Activated CD4-positive, alpha-beta T cell treated with anti-CD3 and anti-CD28 coated beads, Interleukin-2, amount 50 U/mL, for 4 hours (primary cell): ENCODE measurements at places on chromosomes 11 and 22.

- no peak for DNase-seq
These were observed 51.0 kb downstream of the UBASH3B start for GRCh38 chr11:122706291-122707088.

- DNase-seq = no peak
These were observed 35.4 kb upstream of the CCDC34 start for GRCh38 chr11:27398400-27398770.

- DNase-seq = no peak
These were observed 24.1 kb upstream of the LRRC55 start for GRCh38 chr11:57157624-57158023.

DNA sequence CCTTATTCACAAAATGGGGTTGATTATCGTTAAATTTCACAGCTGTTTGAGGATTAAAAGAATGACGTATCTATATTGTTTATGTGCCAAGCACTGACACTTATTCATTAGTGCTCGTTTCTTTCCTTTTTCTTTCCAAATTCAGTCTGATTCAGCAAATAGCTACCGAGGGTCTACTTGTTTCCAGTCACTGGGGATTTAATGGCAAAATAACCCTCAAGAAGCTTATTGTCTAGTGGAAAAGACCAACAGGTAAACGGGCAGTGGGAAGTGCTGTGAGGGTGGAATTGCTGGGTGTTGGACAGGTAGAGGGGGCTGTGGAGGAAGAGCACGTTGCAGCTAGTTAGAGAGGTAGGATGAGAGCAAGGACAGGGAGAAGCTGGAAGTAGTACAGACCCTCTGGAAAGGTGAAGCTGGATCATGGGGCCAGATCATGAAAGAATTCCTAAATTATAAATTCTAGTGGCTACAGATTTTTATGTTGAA lies 48.3 kb upstream of the BIRC3 start:
- no peak for DNase-seq

- DNase-seq = no peak
These were observed 7.5 kb downstream of the PRDM10 start for GRCh38 chr11:129995163-129995562.

DNA sequence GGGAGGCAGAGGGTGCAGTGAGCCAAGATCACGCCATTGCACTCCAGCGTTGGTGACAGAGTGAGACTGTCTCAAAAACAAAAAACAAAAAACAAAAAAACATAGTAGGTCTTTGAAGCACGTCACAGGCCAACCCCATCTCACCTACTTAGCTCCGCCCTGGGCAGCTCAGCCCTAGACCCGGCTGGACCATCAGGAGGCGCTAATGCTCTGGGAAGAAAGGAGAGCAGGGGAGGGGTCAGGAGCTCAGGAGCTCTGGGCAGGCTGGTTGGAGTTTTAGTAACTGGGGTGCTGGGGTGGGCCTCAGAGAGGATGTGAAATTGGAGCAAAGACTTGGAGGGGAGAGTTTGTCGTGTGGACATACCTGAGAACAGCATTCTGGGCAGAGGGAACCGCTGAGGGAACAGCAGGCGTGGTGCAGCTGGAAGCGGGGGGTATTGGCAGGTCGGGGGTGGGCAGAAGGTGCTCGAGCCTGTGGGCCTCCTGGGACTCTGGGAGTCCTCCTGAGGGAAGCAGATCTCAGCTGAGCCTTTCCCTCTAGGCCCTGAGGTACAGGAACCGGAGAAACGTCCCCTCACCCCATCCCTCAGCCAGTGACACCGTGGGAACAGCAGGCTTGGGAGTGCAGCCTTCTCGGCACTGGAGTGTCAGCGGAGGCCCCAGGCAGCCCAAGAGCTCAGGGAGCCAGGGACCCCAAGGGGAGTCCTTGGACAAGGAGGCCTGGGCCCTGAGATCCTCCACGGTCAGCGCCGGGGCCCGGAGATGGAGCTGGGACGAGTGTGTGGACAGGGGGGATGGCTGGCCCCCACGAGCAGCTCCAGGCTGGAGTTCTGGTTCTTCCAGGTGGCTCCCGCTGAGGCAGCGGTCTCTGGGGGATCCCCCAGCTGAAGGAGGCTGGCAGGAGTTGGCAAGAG lies 2.2 kb upstream of the RPS6KA4 start:
- no peak for DNase-seq

GRCh38 chr11:2527621-2528291 lies 82.9 kb downstream of the KCNQ1 start:
- no peak for DNase-seq

DNA sequence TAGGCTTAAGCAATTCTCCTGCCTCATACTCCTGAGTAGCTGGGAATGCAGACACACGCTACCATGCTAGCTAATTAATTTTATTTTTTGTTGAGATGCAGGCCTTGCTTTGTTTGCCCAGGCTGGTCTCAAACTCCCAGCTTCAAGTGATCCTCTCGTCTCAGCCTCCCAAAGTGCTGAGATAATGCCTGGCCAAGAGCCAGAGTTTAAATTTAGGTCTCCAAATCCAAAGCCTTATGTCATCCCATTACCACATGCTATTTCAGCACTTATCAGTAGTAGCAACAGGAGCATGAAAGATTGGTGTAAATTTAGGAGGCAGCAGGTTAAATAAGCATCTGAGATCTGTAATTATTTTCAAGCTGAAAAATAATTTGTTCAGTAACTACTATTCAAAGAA lies 326.1 kb upstream of the ANO5 start:
- DNase-seq = no peak

DNA sequence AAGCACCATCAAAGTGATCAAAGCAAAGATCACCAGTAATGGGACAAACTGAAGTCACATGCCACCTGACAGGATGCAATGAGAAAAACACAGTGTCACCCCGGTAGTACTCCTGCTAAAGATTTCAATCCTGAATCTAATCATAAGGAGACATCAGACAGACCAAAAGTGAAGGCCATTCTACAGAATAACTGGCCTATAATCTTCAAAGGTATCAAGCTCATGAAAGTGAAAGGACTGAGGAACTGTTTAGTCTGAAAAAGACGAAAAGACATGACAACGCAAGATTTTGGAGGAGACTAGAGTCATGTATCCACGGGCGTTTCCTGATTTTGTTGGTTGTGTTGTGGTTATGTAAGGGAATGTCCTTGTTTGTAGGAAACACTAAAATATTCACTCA lies 42.4 kb upstream of the TSKU start:
- no peak for DNase-seq

DNA sequence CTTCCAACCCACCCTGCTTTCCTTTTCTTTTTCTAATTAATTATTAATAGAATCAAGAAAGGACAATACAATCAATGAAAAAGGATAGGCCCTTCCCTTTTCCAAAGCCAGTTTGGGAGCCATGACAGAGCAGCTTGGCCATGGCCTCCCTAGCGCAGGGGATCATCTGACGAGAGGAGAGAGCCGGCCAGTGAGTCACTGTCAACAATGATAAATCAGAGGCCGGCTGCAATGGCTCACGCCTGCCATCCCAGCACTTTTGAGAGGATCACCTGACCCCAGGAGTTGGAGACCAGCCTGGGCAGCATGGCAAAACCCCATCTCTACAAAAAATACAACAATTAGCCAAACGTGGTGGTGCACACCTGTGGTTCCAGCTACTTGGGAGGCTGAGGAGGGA lies 27.5 kb upstream of the KRTAP5-7 start:
- no peak for DNase-seq

GRCh38 chr22:47193606-47194329 lies 431.3 kb downstream of the TBC1D22A start:
- DNase-seq = no peak

DNA sequence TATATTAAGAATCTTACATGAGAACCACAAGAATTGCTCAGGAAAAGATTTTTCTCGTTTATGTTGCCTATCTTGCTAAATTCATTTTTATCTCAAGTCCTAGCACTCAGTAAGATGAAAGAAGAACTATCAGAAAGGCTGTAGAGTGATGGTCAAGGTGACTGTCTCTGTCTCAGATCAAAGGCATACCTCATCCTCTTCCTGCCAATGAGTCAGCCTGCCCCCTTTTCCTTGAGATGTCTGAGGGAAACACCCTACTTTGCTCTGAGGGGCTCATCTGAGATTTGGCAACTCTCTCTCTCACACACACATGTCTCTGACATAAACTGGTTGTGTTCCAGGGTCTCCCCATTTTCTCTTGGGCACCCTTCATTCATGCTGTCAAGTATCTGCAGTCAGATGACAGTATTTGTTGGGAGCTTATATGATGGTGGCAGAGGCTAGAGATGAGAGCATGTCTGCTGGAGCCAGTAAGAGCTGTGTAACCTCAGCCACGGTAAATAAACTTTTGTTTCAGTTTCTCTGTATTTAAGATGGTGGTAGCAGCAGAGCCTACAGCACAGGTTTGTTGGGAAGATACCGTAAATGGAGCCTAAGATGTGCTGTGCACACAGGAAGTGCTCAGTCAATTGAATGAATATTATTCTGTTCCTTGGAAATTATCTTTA lies 1.6 kb downstream of the MMP27 start:
- DNase-seq = no peak

DNA sequence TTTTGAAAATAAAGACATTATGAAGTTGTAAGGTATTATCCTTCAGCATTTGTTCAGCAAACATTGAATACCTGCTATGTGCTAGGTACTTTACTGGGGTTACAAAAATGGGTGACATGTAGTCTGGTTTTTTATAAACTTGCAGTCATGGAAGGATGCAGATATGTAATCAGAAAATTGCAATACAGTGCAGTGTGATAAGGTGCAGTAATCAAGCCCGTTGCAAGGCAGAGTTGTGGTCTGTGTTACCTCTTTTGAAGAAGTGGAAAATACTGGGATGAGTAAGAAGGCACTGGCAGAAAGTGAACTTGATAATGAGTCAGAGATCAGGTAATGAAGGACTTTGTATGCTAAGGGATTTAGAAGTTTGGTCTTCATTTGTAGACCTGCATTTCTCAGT lies 8.1 kb downstream of the FBXO7 start:
- DNase-seq = no peak

- no peak for DNase-seq
These were observed 22.9 kb downstream of the TCF20 start for GRCh38 chr22:42247596-42247995.

DNA sequence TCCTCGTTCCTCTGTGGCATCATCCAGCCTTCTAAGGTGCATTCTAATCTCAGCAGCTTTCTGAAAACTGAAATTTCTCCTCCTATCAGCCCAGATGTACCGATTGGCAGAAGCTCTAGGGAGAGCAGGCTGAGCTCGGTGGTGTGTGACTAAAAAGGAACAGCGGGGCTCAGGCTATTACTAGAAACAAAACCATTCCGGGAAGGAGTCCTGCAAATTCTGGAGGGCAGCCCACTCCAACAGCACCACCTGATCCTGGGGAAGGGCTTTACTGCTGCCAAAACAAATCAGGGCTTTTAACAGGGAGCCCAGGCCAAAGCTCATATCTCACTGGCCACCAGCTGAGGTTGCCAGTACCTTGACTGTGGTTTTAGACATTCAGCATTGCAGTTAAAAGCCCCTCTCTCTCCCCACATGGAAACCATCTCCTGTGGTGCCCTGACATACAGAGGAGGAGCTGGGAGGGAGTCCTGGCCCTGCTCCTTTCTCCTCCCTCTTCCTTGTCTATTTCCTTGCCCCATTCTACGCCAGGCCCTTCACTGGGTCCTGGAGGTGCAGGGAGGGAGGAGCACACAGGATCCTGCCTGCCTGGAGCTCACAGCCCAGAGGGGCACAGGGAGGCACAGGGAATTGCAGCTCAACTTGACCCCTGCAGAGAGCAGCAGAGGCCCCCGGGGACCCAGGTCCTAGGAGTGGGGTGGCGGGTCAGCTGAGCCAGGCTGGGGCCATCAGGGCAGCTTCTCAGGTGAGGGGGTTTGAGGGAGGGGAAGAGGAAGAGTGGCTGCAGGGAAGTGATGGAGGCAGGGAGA lies 889 bp downstream of the PLAAT4 start:
- DNase-seq = no peak

DNA sequence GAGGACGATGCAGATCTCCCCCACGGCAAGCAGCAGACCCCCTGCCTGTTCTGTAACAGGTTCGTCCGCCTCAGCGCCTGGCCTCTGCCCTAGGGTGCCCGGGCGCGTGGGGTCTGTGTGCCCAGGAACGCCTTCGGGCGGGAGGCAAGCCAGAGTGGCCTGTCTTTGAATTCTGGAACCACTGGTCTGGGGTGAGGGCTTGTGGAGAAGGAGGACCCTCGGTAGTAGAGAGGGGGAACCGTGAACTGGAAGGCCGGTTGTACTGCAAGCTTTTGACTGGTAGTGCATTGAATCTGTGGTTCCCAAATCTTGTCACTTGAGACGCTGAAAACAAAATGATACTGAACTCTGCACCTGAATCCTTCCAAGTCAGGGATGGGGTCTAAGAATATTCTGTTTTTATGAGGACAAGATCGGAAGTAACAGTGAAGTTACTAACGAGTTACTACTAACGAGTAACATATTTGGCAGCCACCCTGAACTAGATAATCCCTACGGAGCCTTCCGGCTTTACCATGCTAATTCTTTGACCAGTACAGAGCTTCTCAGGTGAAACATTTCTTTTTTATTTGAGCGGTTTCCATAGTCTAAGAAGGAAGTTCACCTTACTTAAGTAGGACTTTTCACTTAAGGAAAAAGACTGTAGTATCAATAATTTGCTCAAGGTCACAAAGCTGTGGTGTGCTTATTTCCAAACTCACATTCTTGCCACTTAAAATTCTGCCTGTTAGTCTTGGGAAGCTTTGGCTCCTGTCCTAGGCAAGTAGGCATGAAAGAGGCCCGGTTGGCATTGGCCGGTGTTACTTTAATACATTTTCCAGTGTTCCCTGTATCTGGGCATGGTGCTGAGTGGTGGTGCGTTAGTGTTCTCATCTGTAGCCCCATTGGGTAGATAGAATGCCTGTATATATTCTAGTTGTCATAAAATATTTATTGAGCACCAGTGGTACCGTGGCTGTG lies 860 bp downstream of the PRMT3 start:
- DNase-seq = no peak

GRCh38 chr22:48756146-48757111 lies 1071.2 kb downstream of the BRD1 start:
- DNase-seq = no peak

- DNase-seq = no peak
These were observed 703.3 kb downstream of the NELL1 start for GRCh38 chr11:21372672-21373071.
